ENCODE measurements at places on chromosomes 4 and X.

DNA sequence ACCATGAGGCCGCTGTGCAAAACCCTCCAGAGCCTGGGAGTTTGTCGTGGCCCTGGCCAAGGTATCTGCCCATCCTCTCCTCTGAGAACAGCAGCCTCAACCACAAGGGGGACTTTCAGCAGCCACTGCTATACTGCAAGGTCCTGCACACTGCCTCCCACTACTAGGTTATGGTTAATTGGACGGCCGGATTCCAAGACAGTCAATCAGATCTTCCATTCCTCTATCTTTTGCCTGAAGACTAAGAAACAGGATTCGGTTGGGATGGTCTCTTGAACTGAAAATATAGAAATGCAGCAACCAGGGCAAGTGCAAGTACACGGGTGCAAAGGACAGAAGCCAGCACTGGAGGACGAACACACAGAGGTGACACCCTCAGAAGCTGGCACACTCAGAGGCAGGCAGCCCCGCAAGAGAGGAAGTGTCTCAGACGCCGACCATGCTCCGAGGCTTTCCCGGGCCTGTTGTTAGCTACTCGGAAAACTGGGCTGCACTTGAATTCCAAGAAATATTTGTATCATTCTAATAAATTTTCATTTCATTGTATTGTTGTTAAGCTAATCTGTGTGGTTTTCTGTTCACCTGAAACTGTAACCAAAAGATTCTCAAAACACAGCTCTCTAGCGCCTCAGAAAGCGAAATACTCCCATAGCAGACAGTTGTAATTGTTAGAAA is 63.3 kb downstream of the AFAP1 start:
- no peak for DNase-seq

- no peak for DNase-seq
Measured at GRCh38 chrX:24463077-24463476, 2.0 kb upstream of the PDK3 start.

DNA sequence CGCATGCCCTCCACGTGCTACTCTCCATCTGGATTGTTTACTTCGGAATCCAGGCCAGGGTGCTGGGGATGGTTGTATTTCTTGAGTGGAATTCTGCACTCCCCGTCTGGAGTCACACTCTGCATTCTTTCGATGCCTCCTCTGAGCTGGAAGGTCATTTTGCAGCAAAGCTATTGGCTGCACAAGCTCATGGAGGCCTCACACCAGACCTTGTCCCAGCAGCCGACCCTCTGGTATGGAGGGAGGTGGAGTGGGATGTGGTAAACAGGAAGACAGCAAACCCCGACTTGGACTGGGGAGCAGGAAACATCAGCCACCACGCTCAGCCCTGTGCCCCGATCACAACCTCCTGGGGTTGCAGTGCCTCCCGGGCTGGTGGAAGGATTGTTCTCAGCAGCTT is 225.3 kb upstream of the LNX1 start:
- DNase-seq: no peak

- no peak for DNase-seq
Measured at GRCh38 chr4:1536579-1537409, 130.6 kb upstream of the NKX1-1 start.

- DNase-seq: peak; percentile 75
Measured at GRCh38 chrX:79259073-79259689, 108.0 kb downstream of the ITM2A start.

GRCh38 chr4:25065932-25066590 is 35.3 kb upstream of the LGI2 start:
- DNase-seq: no peak

DNA sequence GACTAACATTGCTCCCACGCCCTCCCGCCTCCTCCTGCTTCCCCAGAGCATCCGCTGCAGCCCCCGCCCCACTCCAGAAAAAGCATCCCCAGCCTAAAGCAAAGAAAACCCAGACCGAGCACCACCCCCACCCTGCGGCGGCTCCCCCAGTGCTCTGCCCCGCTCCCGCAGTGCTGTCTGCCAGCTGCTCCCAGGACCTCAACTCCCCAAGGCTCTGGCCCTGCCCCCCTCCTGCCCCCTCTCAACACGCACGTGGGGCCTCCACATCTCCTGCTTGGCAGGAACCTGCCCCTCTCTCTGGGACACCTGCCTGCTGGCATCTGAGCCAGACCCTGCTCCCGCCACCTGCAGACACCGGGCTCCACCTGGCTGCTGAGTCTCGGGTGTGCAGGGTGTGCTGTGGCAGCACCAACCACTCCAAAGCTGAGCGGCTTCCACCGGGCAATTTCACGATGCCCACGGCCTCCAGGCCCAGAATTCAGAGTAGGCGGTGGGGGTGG is 79.4 kb downstream of the FAM53A start:
- DNase-seq: no peak

GRCh38 chr4:6663596-6664393 is 23.3 kb downstream of the MRFAP1 start:
- DNase-seq: no peak

DNA sequence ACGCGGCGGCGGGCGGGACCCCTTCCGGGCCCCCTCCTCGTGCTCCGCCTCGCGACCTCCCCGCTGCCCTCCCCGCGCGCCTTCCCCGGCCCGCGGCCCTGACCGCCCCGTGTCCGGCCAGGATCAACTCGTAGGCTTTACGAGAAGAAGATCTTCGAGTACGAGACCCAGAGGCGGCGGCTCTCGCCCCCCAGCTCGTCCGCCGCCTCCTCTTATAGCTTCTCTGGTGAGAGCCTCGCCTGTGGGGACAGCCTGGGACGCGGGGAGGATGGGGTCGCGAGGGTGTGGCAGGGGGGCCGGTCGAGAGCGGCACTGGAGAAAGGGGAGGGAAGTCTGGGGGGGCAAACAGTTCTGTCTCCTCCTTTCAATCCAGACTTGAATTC is 465 bp downstream of the EMD start:
- DNase-seq: no peak

- peak; percentile 65 for DNase-seq
Measured at GRCh38 chr4:10456595-10457254, 501 bp downstream of the ZNF518B start.

DNA sequence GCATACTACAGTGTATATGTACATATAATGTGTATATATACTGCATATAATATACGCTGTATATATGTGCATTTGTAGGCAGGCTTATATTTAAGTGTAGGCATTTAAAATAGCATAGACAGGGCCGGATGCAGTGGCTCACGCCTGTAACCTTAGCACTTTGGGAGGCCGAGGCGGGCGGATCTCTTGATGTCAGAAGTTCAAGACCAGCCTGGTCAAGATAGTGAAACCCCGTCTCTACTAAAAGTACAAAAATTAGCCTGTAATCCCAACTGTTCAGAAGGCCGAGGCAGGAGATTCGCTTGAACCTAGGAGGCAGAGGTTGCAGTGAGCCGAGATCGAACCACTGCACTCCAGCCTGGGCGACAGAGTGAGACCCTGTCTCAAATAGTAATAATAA is 78.4 kb downstream of the JAKMIP1 start:
- no peak for DNase-seq

All from T-helper 2 cell treated with Interferon-gamma antibody and Interleukin-4, amounts not matched to agents 5 μg/mL and 100 μg/mL, for 36 hours (primary cell).